ENCODE measurements at places on chromosomes 1 and 21. TPM values are rescaled to one million over a fixed set of nuclear protein-coding genes. Genes with fewer than 3 reads are reported as not detected.

DNA sequence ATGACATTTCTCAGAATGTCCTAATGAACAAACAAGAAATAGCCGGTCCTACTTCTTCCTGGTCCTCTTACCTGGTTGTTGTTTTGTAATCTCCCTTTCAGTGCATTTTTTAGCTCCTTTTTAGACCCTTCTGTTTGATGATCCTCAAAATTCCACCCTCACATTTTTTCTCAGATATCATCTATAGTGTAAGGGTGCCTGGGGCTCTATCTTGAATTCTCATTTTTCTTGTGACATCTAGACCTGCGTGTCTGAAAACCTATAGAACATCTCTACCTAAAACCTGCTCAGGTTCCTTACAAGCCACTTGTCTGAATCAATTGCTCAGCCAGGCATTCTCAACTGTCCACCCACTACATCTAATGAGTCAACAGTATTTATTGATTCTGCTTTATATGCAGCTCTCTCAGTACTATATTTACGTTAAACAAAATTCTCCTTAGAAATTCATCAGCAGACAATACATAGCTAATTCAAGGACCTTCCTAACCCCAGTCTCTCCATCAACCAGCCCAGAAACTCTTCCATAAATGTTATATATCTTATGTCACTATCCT, 36.5 kb upstream of the USH2A start:
- DNase-seq: no peak
- H3K4me3 ChIP-seq: no peak overlapping the region
- no peaks in the 10 kb centered on the region for H3K4me1 ChIP-seq
- H3K27ac ChIP-seq: no peak overlapping the region

DNA sequence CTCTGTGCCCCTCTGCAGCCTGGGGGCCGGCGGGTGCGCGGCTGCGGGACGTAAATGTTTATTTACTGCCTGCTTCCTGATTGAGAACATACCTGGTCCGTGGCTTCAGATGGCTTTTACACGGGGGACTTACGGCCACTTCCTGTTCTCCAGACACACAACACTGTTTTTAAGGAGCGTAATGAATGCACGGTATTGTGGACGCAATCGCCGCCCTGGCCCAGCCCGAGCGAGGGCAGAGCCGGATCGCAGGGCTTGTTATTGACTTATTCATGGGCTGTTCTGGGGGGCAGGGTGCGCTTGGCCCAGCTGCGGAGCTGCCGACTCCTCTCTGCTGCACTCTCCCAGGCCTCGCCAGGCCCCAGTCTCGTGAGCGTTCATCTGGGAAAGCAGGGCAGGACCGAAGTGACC, 52.8 kb upstream of the ACTRT2 start:
- no peaks in the 10 kb centered on the region for H3K27me3 ChIP-seq
- DNase-seq: no peak
- H3K36me3 ChIP-seq: no peaks in the 10 kb centered on the region
- no peak overlapping the region for H3K27ac ChIP-seq
- H3K4me1 ChIP-seq: no peaks in the 10 kb centered on the region

DNA sequence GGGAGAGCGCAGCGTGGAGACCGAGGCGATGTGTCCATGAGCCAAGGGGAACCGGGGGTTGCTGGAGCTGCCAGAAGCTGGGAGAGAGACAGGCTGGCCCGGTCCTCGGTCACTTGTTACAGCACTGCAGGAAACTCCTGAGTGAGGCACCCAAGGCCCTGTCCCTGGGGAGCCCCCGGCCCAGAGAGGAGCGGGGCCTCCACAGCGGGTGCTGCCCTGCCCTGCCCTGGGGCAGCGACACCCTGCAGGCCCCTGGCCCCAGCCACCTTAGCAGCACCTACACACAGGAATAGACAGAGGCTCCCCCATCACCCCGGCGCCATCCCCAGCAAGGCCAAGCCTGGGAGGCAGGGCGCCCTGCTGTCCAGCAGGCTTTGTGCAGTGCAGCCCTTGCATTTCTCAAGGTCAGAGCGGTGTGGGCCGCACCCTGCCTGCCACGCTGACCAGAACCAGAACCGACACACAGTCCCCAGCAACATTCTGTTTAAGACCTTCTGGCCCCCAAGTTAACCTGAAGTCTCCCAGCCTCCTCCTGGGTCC, 6.6 kb upstream of the MEGF6 start:
- H3K27ac ChIP-seq: no peak overlapping the region
- H3K4me1 ChIP-seq: no peaks in the 10 kb centered on the region
- no peaks in the 10 kb centered on the region for H3K36me3 ChIP-seq
- H3K4me3 ChIP-seq: no peak overlapping the region
- DNase-seq: no peak

DNA sequence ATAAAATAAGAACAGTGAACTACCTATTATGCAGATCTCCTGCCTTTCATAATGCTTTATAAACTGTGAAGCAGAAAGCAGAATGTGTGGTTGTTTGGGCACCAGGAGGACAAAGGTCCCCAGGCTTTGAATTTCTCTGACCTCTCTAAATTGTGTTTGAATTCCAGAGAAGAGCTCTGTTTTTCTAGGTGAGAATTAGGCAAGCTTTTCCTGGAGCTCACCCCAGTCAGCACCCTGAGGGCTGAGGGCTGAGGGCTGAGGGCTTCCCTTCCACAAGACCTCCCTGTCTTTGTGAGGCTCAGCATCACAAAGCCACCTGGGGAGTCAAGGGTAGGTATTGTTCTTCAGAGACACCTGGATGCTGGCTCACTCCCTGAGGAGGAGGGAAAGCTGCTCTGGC, 45.5 kb upstream of the LRIG2 start:
- no peaks in the 10 kb centered on the region for H3K36me3 ChIP-seq
- H3K4me3 ChIP-seq: no peak overlapping the region
- no peaks in the 10 kb centered on the region for H3K27me3 ChIP-seq

- no peaks in the 10 kb centered on the region for H3K4me1 ChIP-seq
- H3K36me3 ChIP-seq: no peaks in the 10 kb centered on the region
- no peak overlapping the region for H3K4me3 ChIP-seq
These were observed 26.8 kb upstream of the NCAM2 start for GRCh38 chr21:20971296-20971921.

GRCh38 chr1:236108027-236108648, 34.2 kb upstream of the GPR137B start:
- no peak overlapping the region for H3K4me3 ChIP-seq
- no peaks in the 10 kb centered on the region for H3K4me1 ChIP-seq
- H3K36me3 ChIP-seq: no peaks in the 10 kb centered on the region
- H3K27me3 ChIP-seq: no peaks in the 10 kb centered on the region
- H3K27ac ChIP-seq: no peak overlapping the region

- no peak for DNase-seq
- no peaks in the 10 kb centered on the region for H3K27me3 ChIP-seq
- no peaks in the 10 kb centered on the region for H3K36me3 ChIP-seq
- no peak overlapping the region for H3K4me3 ChIP-seq
These were observed 28.1 kb upstream of the LMO4 start for GRCh38 chr1:87300628-87301027.

DNA sequence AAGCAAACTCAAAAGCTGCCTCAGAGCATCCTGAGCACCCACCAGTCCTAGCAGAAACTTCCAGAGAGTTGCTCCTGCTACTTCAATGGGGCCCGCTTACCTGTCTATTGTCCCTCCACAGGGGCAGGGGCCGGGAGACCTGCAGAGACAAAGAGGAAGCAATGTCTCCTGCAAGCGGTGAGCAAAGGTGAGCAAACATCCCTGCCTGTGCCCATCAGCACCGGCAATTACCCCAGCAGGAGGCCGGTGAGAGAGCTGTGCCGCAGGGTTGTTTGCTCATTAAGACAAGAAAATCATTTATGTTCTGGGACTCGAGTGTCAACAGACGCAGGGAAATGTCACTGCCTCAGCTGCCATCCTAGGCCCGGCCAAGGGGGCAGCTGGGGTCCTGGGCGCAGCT, 53.8 kb upstream of the TARDBP start:
- H3K36me3 ChIP-seq: no peaks in the 10 kb centered on the region
- H3K27ac ChIP-seq: no peak overlapping the region
- no peaks in the 10 kb centered on the region for H3K27me3 ChIP-seq

DNA sequence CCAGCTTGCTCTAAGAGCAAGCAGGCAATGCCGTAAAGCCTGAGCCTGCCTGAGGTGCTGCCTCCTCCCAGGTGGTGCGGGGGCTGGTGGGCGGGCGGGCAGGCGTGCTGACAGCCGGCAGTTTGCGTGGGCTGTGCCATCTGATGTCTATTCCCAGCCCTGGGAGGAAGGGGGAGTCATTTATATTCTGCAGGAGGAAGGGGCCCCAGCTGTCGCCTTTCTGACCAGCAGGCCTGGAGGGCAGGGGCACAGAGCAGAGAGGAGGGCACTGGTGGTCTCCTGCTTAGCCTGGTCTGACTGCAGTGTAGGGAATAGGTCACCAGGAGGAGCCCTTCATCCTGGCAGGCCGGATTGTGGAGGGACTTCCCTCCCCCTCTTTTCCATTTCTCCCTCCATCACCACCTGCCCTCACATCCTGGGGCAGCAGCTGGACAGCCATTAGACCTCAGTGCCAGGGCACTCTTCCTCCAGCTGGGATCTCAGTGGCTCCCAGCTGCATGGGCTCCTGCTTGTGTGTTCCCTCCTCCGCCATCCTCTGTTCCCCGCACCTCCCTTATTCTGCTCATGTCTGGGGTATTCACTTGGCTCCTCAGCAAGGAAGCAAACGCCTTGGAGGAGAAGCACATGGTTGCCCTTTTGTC, 4.4 kb downstream of the CYB561D1 start:
- H3K4me3 ChIP-seq: no peak overlapping the region
- no peak overlapping the region for H3K27ac ChIP-seq

DNA sequence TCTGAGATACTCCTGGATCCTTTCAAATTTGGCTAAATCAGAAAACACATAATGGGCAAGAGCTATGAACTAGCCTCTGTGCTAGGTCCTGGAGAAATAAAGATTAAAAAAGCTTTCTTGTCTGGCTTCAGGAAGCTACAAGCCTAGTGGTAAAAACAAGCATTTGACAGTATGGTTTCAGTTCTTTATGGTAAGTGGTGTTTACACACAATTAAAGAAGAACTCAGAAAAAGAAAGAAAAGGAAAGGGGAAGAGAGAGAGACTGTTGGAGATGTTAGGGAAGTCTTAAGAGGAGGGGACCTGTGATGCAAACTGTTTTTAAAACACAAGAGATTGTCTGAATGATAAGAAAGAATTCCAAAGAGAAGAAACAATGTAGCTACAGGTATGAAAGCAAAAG, 1.8 kb downstream of the OR10J1 start:
- no peak for DNase-seq
- H3K4me1 ChIP-seq: no peaks in the 10 kb centered on the region
- no peaks in the 10 kb centered on the region for H3K27me3 ChIP-seq

DNA sequence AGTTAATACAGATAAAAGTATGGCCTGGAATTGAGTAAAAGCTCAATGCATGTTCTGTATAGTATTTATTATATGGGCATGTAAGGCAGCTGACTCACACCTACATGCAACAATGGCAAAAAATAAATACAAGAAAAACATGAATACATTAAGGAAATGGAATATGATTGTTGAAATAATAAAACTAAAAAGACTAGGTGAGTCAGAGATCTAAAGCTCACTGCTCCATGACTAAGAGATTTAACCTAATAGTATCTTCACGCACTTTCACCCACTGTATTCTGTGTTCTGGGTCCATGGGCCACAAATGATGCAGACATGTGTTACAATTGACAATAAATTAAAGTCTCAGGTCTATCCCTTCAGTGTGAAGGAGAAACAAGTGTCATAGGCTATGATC, 607.0 kb downstream of the AGBL4 start:
- no peaks in the 10 kb centered on the region for H3K4me1 ChIP-seq
- no peak overlapping the region for H3K4me3 ChIP-seq
- DNase-seq: no peak
- no peaks in the 10 kb centered on the region for H3K27me3 ChIP-seq

PCSK9 gene
- not detected for total RNA-seq

TRIM63 gene
- 2.2 TPM for total RNA-seq

HJV gene
- total RNA-seq: not detected

GPR3 gene
- total RNA-seq: 0.16 TPM

XCL2 gene
- total RNA-seq: not detected

CCDC30 gene
- 14.0 TPM for total RNA-seq

GJA8 gene
- total RNA-seq: not detected

SH3D21 gene
- 18.7 TPM for total RNA-seq

OR2T3 gene
- not detected for total RNA-seq

AADACL4 gene
- total RNA-seq: not detected

Measured in breast epithelium (tissue), 4 donors.